Calu3 (cell line): ENCODE measurements at places on chromosomes 1 and 21. TPM values are rescaled to one million over a fixed set of nuclear protein-coding genes. Genes with fewer than 3 reads are reported as not detected.

DNA sequence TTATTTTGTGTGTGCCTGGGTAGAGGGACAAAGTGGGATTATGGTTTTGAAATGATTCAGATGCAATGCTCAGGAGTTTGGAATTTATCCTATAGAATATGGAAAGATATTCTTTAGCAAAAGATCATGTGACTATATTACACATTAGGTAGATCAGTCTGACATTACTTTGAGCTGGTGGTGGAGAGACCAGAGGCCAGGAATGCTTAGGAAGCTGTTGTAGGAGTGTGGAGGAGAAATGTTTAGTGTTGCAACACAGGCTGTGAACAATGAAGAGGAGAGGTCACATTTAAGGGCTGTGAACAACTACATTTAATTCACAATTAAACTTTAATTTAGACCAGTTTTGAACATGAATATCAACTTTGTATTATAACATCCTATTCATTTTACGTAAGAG is 45.3 kb upstream of the PODN start:
- no peak for DNase-seq

The NEK2 gene
- 32.7 and 43.2 TPM in 2 replicates for total RNA-seq

DNA sequence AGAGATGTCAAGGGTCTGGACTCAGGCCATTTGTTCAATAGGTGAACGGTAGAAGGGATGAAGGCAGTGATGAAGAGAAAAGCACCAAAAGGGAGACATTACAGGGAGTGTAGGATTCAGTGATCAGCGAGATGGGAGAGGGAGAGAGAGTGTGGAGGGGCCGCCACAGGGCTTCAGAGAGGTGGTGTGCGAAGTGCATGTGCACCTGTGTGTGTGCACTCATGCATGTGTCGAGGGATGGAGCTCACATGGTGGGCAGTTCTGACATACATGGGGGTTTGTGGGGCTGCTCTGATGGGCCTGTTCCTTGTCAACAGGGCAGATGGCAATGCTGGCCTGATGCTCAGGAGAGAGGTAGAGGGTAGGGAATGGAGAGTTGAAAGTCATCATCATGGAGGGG is 11.4 kb upstream of the KCNA2 start:
- DNase-seq = no peak

DNA sequence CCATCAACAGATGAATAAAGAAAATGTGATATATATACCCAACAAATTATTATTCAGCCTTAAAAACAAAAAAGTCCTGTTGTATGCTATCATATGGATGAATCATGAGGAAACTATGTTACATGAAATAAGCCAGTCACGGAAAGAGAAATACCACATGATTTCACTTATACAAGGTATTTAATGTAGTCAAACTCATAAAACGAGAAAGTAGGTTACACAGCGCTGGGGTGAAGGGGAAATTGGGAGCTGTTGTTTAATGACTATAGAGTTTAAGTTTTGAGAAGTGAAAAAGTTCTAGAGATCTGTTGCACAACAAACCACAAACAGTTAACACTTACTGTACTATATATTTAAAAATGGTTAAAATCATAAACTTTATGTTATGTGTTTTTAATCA is 58.5 kb downstream of the SLC25A24 start:
- no peak for DNase-seq

- DNase-seq = peak; percentile 58
Measured at GRCh38 chr1:74733604-74734484, 892 bp downstream of the TYW3 start.

The ATP6V1G3 gene
- total RNA-seq = not detected in 2 replicates

- DNase-seq = no peak
Measured at GRCh38 chr1:160625725-160626498, 20.9 kb downstream of the SLAMF1 start.

DNA sequence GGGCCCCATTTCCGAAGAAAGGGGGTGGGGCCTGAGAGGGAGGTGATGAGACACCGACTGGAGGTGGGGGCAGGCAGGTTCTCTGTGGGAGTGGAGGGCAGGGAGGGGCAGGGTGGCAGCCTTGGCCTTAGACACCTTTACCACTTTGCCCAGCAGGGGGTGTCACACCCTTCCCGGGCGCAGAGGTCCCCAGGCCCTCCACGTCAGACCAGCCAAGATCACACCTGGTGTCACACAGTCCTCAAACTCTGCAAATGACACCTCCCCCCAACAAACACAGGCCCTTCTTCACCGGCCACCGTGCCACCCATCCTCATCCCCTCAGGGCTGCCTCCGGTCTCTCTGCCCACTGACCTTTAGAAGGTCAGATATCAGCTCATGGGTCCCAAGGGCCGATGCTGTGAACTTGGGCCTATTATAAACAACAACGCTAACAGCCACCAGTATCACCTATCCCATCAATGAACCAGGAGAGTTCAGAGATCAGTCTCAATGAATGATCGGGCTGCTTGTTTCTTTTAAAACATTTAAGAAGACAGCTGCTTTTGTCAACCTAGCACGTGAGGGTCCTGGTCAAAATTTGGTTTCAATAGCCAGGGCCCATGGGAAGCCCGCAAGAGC is 103.9 kb downstream of the CASZ1 start:
- peak; percentile 80 for DNase-seq

DNA sequence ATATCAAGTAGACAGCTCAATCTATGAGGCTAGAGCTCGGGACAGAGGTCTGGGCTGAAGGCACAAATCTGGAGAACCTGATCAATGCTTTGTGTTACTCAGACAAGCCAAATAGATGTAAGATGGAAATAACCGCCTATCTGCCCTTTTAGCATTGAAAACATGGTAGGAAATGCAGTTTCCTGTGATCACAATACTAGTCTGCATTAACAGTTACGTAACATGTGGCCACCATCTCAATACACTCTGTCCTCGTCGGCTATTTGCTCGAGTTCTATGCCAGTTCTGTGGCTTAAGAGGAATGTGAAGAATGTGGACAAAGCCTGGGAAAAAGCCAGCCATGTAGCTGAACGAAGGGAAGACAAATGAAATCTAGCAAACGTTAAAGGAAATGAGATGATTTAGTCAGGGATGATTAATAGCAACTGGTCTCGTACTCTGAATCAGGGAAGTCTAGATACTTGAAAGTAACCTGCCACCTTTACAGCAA is 73.3 kb downstream of the HSF2BP start:
- DNase-seq = peak; percentile 67

- DNase-seq = no peak
Measured at GRCh38 chr1:22359427-22359826, 92.2 kb upstream of the ZBTB40 start.

The TENT5C gene
- total RNA-seq = 0.28 and 0.44 TPM in 2 replicates

The CLDN14 gene
- not detected in 2 replicates for total RNA-seq

GRCh38 chr1:210949039-210949438 is 184.9 kb downstream of the KCNH1 start:
- DNase-seq = no peak

The CFAP107 gene
- not detected in 2 replicates for total RNA-seq

DNA sequence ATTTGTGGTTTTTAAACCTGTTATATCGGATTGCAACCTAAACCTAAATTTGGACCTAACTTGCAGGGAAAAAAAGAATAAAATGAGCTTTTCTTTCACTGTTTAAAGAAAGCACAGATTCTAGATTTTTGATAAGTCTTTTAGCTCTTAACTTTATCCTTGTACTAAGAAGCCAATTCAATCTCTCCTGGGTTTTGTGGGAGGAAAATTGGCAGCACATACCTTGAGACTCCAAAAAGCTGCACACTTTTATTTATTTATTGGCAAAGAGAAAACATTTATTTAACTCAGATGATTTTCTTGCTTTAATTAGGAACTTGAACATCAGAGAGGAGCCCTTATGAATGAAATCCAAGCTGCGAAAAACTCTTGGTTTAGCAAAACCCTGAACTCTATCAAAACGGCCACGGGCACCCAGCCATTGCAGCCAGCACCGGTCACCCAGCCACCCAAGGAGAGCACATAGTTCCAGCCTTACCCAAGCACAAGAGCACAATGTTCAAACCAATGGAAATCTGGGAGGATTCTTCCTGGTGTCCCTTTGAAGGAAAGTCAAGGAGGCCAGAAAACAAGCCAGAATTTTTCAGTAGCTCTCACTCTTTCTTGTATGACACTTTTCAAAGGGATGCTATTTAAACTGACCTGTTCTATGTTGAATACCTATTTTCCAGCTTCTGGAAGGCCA is 10.1 kb upstream of the CACYBP start:
- no peak for DNase-seq

DNA sequence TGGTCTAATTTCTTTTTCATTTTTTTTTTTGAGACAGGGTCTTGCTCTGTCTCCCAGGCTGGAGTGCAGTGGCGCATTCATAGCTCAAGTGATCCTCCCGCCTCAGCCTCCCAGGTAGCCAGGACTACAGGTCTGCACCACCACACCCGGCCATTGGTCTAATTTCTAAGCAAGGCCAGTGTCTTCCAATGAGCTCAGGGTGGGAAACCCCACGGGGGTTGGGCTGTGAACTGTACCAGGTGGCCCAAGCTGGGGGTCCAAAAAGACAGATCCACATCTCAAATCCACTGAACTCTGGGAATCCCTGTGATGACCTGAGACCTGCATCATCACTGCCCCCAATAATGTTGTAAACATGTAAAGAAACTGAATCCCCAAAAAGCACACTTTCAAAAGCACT is 79.5 kb downstream of the BCAR3 start:
- no peak for DNase-seq

DNA sequence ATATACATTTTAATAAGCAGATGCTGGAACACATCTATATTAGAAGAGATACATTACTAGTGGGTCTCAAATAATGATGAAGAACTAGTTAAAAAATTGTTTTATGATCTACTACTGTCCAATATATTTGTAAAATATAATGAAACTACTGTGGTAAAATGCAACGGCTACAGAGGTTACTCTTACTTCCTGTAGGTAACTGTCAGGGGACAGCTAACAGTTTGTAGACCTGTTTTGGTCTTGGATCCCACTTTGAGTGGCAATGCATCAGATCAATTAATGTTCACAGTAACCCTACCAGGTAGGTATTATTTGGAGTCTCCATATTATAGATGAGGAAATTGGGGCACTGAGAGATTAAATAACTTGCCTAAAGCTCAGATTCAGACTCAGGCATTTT is 26.7 kb upstream of the MYSM1 start:
- DNase-seq = no peak

The IGSF8 gene
- 31.6 and 33.9 TPM in 2 replicates for total RNA-seq

GRCh38 chr1:3306583-3307291 is 147.7 kb upstream of the ARHGEF16 start:
- no peak for DNase-seq

The COA6 gene
- 41.1 and 46.4 TPM in 2 replicates for total RNA-seq

DNA sequence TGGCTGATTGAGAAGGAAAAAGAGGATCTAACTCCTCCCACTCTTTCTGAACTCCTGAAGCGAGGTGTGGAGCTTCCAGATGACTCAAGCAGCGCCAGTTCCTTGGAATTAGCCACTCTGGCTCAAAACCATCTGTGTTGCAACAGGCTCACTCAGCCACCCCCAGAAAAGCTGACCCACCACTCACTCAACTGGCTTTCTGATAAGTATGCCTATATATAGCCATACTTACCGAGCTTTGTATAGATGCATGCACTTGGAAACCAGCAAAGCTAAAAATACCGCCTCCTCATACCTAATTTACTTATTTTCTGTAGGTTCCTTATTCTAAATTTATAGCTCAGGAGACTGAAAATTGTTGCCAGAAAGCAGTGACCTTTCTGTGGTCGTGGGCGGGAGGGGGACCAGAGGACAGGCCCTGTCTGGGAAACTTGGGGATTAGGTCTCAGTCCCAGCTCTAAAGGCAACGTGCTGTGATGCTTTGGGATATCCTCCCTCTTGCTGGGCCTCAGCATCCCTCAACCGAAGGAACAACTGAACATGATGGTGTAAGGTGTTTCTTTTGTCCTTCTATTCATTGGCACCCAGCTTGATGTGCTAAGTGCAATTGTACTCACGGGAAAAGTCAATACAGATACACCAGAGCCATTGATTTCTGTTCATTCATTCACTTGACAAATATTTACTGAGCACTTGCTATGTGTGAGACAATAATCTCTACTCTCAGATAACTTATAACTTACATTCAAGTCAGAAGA is 65.7 kb downstream of the NENF start:
- DNase-seq = peak; percentile 27

DNA sequence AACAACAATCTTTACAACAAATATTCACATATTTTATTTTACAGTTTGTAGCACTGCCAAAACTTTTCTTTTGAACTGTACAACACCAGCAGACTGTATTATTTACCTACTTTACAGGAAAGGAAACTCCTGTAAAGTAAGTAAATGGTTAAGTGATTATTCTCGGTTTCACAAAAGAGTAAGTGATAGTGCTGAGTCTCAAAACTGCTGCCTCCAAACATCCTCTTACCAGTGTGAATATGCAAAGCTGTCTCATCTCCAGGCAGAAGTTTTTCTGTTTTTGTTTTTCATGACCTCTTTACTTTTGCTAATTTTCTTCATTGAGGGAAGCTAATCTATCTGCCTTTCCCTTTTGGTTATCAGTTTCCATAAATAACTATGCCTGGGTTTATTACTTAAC is 286.7 kb downstream of the SRGAP2C start:
- DNase-seq = no peak

- DNase-seq = no peak
Measured at GRCh38 chr1:158552296-158552695, 1.9 kb downstream of the OR6Y1 start.

The NECTIN4 gene
- total RNA-seq = 24.9 and 42.4 TPM in 2 replicates

GRCh38 chr1:42122408-42122807 is 30.8 kb upstream of the GUCA2B start:
- no peak for DNase-seq

The CD55 gene
- 106 and 126 TPM in 2 replicates for total RNA-seq

- DNase-seq = no peak
Measured at GRCh38 chr1:59026472-59026948, 242.7 kb upstream of the JUN start.

The CCDC30 gene
- total RNA-seq = 4.4 and 5.1 TPM in 2 replicates

- no peak for DNase-seq
Measured at GRCh38 chr1:230250666-230251065, 175.5 kb downstream of the PGBD5 start.

DNA sequence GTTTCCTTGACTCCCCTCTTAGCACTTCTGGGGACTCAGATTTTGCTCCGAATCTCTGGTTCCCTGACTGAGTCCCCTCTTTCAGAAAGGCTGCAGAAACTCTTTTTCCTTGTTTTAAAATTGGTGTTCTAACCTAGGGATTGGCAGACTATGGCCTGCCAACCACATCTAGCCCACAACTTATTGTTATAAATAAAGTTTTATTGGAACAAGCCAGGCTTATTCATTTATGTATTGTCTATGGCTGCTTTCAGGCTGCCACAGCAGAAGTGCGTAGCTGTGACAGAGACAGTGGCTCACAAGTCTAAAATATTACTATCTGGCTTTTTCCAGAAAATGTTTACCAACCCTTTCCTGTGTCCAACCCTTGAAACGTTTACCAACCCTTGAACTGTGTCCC is 81.7 kb downstream of the IER5 start:
- DNase-seq = no peak

- peak; percentile 40 for DNase-seq
Measured at GRCh38 chr1:147665521-147665920, 4.8 kb downstream of the ACP6 start.

- DNase-seq = peak; percentile 36
Measured at GRCh38 chr21:36134803-36135390, at the start of gene CBR3. TSS of gene CBR3 (plus strand) at chr21:36135079. CDS start at chr21:36135193, 114 bp downstream.

- DNase-seq = peak; percentile 63
Measured at GRCh38 chr1:46134660-46135331, 2.4 kb upstream of the PIK3R3 start.

The BMP8B gene
- 6.2 and 6.8 TPM in 2 replicates for total RNA-seq

- DNase-seq = no peak
Measured at GRCh38 chr1:62285440-62285839, 33.8 kb downstream of the KANK4 start.
